ENCODE measurements at places on chromosomes 2 and 18.

DNA sequence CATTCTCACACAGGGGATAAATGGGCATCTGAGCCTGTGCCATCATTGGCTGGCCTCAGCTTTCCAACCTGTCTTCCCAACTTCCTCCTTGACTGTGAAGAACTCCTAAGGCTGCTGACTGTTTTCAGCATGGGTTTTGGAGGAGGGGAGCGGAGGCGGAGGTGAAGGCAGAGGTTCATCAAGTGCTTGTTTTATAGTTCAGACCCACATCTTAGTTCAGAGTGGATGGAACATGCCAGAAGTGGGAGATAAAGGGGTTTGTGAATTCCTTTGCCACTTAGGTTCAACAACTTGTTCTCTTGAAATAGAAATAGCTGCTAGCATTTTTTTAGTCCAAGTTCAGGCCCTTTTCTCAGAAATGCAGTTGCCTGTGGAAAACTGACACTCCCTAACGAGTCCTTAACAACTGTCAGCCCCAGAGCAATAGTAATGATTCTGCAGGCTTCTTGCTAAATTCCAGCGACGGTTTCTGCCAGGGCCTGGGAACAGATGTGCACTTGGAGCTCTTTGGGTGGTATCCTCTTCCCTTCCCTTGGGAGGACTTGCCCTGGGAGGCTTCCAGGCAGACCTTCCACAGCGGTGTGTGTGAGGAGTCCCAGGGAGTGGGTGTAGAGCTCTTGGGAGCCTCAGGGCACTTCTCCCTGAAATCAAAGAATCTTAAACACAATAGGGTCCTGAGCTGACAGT, 30.1 kb upstream of the ITGA6 start:
- DNase-seq: no peak

DNA sequence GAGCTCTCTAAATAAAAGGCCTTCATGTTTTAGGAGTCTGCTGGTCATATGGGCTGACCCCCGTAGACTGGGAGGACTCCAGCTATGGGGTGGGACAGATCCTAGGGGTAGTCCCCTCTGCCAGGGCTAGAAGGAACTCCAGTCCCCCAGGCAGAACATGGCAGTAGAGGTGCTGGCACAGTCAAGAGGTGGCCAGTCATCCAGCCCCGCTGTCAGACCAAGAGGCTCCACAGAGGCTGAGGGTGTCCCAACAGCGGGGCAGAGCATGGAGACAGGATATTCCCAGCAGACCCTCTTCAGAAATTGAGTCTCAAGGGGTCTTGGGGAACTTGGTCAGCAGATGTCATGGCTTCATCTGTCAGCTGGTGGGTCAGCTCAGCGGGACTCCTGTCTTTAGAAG, 76.6 kb downstream of the LONRF2 start:
- DNase-seq: no peak

DNA sequence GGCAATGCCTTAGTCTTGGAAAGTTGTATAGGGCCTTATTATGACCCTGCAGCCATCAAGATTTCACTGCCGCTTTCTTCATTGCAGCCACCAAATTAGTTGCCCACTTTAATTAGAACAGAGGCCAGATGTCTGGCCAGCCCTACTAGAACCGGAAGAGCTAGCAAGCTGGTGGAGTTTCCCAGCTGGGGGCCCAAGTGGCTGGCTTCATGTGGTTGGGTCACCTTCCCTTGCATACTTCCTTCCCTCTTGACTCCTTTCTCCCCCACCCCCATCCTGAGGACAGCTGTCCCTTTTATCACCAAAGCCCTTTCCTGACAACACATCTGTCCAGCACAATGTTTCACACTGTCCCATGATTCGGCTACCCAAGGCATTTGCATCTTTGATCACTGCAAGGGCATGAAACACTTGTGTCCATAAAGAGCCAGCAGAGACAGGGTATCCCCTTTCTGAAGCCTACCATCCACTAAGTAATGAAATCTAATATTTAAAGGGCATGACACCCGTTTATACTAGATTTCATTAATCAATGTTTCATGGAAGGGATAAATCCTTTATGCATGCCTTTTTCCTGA, 187.2 kb downstream of the BCL11A start:
- DNase-seq: no peak

- DNase-seq: no peak
Observed at GRCh38 chr2:75564713-75565359, 4.1 kb upstream of the EVA1A start.

- DNase-seq: no peak
Observed at GRCh38 chr2:85490861-85491755, 47.9 kb upstream of the MAT2A start.

Measured in RWPE1 (cell line).